ENCODE measurements at places on chromosomes 1 and 21.

DNA sequence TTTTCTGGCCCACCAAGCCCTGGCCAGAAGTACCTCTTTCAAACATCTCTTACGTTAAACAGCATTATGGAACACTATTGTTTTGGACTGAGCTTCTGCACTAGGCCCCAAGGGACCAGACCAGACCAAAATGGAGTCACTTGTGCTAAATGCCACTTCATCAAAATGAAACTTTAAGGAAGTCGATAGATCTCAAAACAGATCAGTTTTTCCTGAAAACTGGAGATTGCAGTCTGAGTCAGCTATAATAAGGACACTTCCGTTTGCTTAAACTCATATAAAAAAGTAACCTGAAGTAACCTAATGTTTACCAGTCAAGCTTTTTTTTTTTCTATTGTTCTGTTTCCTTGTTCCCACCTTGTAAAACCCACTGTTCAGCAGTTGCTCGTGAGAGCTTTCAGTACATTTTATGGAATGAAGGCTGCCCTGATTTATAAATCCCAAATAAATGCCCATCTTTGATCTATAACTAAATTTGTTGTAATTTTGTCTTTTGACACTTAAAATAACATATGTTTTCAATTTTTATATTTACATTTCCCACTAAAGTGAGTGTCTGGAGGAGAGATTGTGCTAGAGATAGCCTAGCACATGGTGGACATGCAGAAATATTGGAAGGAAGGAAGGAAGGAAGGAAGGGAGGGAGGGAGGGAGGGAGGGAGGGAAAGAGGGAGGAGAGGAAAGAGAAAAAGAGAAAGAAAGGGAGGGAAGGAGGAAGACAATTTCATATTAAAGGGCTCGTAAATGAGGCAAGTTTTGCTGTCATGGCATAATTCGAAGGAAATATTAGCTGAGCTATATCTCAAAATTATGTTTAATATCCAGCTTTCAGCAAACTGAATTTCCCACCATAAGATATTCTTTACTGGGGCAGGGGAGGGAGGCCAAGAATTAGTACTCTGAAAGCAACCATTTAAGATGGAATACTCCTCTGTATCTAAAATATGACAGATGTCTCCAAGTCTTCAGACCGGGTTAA lies 77.0 kb upstream of the CXADR start:
- DNase-seq: no peak

DNA sequence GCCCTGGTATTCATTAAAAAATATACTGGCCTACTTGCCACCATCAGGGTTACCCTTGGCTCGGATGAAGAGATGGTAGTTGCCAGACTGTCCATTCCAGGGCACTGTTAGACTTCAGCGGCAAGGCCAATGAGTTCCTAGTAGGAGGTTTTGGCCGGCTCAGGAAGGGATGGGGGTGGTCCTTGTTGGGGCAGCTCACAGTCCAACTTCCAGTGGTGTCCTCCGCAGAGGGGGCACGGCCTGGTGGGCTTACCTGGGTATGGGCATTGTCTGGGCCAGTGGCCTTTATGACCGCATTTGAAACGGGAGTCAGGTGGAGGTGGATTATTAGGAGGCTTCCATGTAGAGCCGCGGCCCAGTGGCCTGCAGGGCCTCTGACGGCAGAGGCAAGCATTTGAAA lies 139.1 kb upstream of the ETV3 start:
- no peak for DNase-seq

- no peak for DNase-seq
Observed at GRCh38 chr1:6603238-6603914, 707 bp upstream of the KLHL21 start.

GRCh38 chr1:61620536-61620935 lies 104.4 kb downstream of the TM2D1 start:
- no peak for DNase-seq

GRCh38 chr21:18041012-18041411 lies 203.6 kb upstream of the CHODL start:
- DNase-seq: no peak

- DNase-seq: no peak
Observed at GRCh38 chr1:20411196-20411980, 74.6 kb downstream of the CAMK2N1 start.

DNA sequence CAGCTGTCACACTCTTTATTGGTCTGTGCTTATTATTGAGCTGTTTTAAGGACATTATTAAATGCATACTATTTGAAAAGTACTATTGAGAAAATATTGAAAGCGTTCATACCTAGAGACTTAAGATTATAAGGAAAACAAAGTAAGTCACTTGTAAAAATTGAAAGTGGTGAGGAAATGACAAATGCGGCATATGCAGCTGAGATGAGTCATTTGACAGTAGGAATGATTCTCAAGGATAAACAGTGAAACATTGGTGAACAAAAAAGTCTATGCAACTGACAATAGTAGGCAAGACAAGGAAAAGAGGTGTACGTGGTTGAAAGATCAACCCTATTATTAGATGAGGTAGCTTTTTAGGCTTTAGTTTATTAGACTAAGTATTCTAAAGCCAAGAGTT lies 82.6 kb upstream of the MAP10 start:
- DNase-seq: no peak

DNA sequence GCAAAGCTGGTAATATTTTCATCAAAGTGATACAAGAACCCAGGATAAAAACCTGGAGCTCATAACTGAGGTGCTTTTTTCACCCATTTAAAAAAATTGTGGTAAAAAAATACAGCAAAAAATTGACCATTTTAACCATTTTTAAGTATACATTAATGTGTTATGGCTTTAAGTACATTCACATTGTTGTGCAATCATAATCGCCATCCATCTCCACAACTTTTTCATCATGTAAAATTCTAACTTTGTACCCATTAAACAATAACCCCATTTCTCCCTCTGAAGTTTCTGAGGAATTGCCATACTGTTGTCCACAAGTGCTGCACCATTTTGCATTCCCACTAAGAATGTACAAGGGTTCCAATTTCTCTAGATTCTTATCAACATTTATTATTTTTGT lies 36.6 kb downstream of the ACP6 start:
- no peak for DNase-seq

Data from stimulated activated CD8-positive, alpha-beta memory T cell treated with anti-CD3 and anti-CD28 coated beads, Interleukin-7, amount 100 ng/mL, for 24 hours (primary cell).